Activated B cell treated with CpG ODN at 0.5 μM for 24 hours (primary cell): ENCODE measurements at places on chromosomes 5 and 9. TPM values are rescaled to one million over a fixed set of nuclear protein-coding genes. Genes with fewer than 3 reads are reported as not detected.

GRCh38 chr9:134875371-134875770, 5.2 kb upstream of the FCN2 start:
- peaks cover 4% of the 10 kb centered on the region for H3K27me3 ChIP-seq
- no peak overlapping the region for H3K27ac ChIP-seq
- peaks cover 7% of the 10 kb centered on the region for H3K4me1 ChIP-seq
- no peak overlapping the region for H3K4me3 ChIP-seq
- H3K36me3 ChIP-seq: no peaks in the 10 kb centered on the region

GRCh38 chr9:68547417-68547816, 6.7 kb upstream of the TMEM252 start:
- no peak for DNase-seq
- peaks cover 39% of the 10 kb centered on the region for H3K4me1 ChIP-seq
- H3K27ac ChIP-seq: peak overlapping the region; percentile 84

DNA sequence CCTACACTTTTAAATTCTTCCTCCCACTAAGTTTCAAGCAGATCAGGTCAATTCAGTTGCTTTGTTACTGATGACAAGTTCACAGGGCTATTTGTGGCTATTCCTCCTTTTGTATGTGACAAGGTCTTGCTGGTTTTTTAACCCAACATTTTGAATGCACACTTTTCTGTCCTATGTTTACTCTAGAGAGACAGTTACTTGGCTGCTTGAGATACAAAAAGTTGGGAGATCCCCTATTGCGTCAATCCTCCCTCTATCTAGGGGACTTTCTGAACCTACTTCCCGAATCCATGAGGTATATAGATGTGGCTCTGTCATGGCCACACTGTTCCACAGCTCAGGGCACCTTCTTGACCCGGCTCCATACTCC, 386.7 kb downstream of the NTRK2 start:
- H3K4me1 ChIP-seq: no peaks in the 10 kb centered on the region
- no peak overlapping the region for H3K27ac ChIP-seq
- no peak for DNase-seq
- no peak overlapping the region for H3K4me3 ChIP-seq
- no peaks in the 10 kb centered on the region for H3K27me3 ChIP-seq

DNA sequence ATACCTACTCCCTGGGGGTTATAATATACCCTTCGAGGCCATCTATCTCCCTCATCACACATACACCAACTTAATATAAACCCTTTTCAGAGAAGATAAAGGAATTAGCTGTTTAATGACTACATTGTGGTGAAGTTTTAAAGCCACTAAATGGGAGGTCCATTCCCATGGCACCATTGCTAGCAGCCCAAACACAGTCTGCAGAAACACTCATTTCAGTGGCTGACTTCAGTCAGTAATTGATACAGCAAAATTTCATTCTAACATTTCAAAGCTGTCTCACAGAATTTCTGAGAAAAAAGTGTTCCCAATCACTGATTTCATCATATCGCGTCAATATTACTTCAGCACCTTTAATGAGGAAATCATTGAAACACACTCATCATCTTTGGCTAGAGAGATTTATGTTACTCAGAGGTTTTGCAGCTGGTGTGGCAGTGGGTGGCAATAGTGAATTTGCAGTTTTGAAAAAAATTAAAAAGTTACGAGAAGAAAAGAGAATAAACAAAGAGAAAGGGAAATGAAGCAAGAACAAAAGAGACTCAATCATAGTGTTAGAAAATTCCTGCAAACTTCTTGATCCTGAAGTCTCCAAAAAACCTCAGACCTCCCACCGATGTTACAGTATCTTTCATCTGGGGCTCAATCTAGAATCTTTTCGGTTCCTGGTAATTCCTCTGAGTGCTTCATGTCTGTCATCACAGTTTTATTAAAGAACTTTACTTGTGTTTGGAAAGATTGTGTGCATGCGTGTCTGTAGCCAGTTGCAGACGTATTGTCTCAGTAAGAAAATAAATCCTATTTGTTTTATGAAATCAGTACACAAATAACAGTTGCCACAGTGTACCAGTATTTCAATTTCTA, 105.0 kb downstream of the ERCC6L2 start:
- H3K27me3 ChIP-seq: no peaks in the 10 kb centered on the region
- no peak overlapping the region for H3K4me3 ChIP-seq
- H3K36me3 ChIP-seq: peaks cover 55% of the 10 kb centered on the region

The TESK1 gene
- total RNA-seq: 48.7 and 51.9 TPM in 2 replicates

GRCh38 chr9:131279196-131279862, 3.0 kb upstream of the FAM78A start:
- DNase-seq: no peak
- peaks cover 16% of the 10 kb centered on the region for H3K36me3 ChIP-seq
- H3K4me1 ChIP-seq: peaks cover 24% of the 10 kb centered on the region
- H3K27me3 ChIP-seq: peaks cover 12% of the 10 kb centered on the region
- H3K4me3 ChIP-seq: peak overlapping the region; percentile 91
- H3K27ac ChIP-seq: peak overlapping the region; percentile 80

DNA sequence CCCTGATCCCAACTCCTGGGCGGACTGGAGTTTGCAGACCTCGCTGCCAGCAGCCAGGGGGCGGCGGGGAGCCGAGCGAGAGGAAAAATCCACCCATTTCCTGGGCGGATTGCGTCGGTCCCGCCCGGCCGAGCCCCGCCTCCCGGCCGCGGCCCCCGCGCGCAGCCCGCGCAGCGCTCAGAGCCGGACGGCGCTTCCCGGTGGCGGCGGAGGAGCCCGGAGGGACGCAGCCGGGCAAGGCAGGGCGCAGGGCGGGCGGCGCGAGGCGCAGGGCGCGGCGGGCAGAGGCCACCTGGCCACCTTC, at the start of gene OLFM1:
Gene OLFM1 (plus strand): TSS at position 180 of the 304 bp plus-strand sequence. CDS start 322 bp downstream, outside the sequence.
- no peak within 1 kb of the TSS for H3K27ac ChIP-seq
- no peak within 1 kb of the TSS for H3K4me3 ChIP-seq

The SPINK7 gene
- total RNA-seq: not detected in 2 replicates

The TUSC1 gene
- total RNA-seq: 0.64 and 0.76 TPM in 2 replicates

DNA sequence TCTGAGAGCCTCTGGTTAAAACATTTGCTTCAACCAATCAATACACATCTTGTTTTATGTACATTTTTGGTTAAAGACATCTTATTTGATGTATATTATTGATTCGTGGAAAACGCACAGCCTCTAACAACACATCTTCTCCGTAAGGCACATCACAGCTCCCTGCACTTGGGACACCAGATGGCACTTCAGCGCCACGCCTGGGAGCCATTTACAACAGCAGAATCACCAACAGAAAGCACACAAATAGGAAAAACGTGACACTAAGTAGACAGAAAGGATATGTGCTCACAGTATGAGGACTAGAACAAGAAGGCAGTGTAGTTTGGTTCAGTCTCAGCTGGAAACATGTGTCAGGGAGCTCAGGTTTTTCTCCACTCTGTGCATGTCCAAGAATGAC, 199.7 kb downstream of the ROR2 start:
- H3K36me3 ChIP-seq: no peaks in the 10 kb centered on the region
- H3K27me3 ChIP-seq: peaks cover 9% of the 10 kb centered on the region
- H3K4me1 ChIP-seq: no peaks in the 10 kb centered on the region
- no peak overlapping the region for H3K27ac ChIP-seq

The CDKN2B-AS1 gene
- total RNA-seq: 1.3 and 1.4 TPM in 2 replicates
